ENCODE measurements at places on chromosomes 3 and 15.

DNA sequence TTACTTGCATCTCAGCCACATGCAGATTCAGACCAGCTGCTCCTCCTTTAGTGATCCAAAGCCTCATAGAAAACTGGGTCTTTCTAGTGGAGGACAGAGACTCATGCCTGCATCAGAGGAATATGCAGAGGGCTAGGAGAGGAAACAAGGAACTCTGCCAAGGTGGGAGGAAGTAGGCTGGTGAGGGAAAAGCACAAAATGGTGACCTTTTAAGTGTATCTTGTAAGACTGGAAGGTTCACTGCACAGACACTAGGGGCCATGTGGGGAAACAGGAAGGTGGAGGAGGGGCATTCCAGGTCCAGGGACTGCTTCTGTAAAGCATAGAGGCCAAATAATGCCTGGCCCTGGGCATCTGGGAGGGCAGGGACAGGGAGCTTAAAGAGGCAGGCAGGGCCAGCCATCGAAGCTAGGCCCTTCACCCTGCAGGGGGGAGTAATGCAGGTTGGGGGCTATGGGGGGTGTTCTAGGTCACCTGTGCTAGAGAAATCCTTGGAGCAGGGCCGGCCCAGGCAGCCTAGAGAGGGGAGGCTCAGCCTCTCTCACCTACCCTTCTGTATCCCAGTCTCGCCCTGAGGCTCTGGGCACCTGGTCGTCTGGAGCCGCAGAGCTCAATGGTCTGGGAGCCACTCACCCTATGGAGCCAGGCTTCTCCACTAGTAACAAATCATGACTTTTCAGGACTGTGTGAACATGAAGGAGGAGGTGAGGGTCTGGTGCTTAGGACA lies 117.7 kb downstream of the DNAJB8 start:
- peak; percentile 29 for DNase-seq

DNA sequence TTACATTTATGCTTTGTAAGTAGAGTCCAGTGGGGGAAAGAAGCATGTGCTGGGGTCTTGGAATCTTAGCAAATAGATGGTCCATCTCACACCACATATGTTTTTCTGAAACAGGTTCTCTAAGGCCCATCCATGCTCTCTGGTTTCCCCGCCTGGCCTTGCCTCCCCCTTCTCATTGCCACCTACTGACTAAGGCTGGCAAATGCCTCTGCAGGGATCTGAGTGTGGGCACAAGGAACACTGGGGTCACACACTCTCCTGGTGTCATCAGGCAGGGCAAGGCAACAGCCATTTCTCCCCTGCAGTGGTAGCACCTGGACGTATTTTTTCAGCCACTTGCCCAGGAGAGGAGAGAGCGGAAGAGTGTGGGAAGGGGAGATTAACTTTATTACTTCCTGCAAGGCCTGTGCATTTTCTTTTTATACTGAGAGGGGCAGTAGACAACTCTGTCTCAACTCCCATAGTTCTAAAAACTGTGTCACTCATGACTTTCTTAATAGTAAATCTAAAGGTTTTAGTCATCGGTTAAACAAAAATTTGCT lies 804.2 kb upstream of the NECTIN3 start:
- no peak for DNase-seq

- no peak for DNase-seq
Measured at GRCh38 chr3:186802701-186803100, 3.6 kb downstream of the RFC4 start.

DNA sequence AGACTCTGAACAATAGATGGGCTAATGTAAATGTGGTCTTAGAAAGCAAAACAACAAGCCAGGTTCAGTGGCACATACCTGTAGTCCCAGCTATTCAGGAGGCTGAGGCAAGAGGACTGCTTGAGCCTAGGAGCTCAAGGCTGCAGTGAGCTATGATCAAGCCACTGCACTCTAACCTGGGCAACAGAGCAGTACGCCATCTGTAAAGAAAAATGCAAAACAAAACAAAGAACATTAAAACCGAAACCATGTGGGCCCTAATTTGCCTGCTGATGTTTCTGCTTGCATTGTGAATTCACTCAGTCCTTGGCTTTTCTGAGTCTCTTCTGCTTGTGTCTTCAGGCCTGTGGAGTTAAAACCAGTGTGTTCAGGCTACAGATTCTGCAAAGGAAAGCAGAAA lies 56.7 kb downstream of the CCNL1 start:
- DNase-seq, result no peak

DNA sequence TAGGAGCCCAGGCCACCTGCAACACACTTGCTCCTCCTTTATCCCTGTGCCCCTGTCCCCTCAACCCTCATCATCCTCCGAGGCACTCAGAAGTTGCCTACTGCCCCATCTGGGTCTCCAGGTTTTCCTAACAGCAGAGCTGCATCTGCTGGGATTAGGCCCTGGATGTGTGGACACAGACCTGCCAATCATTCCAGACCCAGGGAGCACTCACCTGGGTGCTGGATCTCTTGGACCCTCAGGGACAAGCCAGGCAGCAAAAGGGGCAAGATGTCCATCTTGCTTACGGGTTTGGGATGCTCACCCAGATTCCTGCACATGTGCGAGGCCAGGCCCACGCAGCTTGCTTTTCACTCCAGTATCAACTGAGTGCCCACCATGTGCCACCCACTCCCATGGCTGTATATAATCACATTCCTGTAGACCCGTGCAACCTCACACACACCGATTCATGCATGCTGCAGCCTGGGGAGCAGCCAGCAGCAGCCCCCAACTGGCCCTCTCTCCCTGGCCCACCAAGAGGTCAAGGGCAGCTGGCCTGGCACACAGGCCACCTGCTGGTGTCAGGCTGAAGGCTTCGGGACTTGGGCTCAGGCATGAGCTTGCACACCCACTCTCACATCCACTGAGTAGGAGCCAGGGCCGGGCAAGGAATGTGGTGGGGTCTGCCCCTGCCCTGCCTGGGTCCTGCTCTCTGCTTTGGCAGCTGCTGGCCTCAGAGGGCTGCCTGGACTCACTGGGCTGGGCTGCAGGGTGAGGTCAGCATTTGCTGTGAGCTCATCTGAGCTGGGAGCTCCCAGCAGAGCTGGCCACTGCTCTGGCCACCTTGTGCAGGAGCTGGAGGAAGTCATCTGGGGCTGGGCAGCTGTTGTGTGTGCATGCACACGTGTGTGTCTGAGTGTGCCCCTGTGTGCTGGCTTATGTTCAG lies 14.9 kb downstream of the PRKCD start:
- DNase-seq, result no peak

DNA sequence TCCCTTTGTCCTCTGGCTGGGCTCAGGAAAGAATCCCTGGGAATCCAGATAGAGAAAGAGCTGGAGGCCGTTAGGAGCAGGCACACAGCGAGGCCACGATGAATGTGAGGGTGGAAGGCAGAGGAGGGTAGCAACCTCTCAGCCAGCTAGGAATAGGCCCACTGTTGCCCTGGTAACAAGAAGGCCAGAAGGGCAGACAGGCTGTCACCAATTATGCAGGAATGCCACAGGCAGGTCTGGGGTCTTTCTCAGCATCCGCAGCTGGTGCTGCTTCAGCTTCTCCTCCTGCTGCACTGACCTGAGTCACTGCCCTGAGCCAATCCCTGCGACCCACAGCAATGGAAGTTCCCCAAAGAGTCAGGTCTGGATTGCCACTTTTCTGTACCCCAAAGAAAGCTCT lies 62.8 kb upstream of the C3orf80 start:
- no peak for DNase-seq

DNA sequence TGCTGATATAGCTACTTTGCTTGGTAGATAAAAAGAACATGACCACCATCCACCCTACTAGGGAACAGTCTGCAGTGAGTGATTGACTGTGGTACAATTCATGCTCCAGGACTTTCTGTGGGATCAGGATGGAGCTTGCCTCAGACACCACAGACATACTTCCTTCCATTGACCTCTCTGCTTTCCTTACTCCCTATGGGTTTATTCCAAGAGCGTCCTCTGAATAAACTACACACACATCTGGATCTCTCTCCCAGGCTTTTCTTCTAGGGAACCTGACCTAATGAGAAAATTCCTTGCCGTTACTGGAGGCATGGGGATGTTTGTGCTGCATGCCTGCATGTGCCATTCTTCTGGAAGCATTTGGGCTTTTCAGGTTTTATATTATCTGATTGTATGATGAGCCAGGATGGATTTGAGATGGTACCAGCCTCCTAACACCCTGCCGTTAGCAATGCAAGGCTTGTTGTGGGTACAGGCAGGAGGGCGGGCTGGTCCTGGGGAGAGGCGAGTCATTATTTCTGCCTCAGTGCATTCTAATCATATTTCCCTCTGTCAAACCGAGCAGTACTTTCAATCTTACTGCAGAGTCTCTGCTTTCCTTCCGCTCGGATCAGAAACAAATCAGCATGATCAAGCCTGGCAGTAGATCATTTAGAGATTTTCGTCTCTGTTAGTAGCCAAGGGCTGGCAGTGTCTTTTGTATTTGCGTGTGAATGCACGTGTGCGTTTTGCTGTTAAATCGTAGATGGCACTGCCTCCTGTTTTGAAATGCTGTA lies 279.2 kb downstream of the PDCD6IP start:
- no peak for DNase-seq

GRCh38 chr3:168545591-168545990 lies 449.9 kb upstream of the GOLIM4 start:
- no peak for DNase-seq

Measured in endothelial cell of umbilical vein (primary cell).